Islet precursor cell (in vitro differentiated cells): ENCODE measurements at places on chromosomes 3 and 15.

DNA sequence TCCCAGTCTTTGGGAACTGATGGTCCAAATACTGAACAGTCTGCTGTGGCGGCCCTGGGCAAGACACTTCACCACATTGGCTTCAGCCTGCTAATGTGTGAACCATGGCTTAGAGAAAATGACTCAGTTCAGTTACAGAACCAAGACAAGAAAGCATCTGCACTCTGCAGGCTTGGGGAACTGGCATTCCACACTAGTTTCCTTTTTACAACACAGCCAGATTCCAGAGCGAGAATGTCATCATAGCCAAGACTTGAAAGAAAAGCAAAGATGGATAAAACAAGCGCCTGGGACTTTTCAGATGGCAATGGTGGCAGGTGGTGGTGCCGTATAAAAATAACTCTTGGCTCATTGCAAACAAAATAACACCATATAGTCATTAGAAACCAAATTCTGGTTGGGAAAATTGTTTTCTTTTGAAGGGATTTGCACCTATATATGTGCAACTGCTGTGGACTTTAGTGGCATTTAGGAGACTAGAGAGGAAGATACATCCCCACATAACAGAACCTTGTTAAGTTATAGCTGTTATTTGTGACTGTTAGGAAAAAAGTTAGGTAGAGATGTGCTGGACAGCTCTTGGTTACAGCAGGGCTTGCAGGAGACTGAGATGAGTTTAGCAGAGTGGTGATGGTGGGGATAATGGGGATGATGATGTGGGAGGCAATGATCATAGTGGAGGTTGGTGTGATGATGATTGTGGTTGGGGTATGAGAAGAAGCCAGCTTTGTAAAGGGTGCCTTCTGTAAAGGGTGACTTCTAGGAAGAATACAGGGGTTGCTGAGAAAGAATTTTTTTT lies 273.6 kb downstream of the THRB start:
- DNase-seq: peak; percentile 97

GRCh38 chr3:42151596-42152168 lies 60.5 kb downstream of the TRAK1 start:
- DNase-seq: no peak

- no peak for DNase-seq
Observed at GRCh38 chr3:105885256-105885655, 16.4 kb upstream of the CBLB start.

DNA sequence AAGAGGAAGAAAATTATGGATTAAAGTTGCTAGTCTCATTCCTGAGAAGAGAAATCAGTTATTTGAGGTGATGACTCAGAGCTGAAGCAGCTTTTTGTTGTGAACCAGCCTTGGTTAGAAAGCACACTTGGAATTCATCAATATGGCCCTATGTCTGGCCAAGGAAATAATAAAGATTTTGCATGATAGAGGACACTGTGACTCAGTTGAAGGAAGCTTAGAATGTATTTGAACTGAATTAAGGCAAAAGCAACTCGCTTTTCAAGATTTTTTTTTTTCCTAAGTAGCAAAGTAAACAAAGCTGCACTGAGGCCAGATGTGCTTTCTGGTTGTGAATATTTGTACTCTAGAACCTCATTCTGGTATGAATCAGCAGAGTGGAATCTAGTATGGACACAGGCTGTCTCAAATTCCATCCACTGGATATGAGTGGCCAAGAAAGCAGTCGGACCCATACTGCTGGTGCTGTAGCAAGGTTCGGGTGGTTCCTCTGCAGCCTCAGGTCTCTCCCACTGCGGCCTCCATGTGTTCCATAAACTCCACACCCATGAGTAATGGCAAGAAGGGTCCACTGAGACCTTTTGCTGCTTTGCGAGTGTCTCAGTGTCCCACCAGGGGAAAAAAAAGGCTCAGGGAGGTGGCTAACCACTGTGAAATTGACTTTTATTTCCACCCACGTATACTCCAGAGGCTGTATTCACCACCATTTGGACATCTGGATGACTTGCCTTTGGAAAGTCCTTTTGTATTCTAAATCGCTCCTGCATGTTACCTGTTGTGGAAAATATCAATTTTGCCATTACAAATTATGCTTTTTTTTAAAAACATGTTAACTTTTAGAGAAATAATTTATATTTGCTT lies 53.1 kb downstream of the TGFBR2 start:
- DNase-seq: peak; percentile 83

DNA sequence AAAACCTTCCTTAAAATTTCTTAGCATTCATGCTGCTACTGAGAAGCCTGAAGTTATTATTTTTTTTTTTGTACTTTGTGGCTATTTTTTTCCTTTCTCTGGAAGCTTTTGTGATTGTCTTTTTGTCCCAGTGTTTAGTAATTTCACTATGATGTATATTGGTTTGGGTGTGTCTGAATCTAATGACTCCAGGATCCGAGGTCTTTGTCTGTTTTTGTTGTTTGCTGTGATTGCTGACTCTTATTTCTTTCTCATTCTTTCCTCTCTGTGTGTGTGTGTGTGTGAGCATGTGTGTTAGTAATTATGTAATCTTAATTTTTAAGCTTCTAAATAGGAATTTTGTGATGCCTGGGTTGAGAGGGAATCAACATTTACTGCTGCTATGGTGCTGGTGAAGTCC lies 152.0 kb downstream of the RAP2B start:
- no peak for DNase-seq

GRCh38 chr3:128081846-128082245 lies 29.6 kb downstream of the SEC61A1 start:
- DNase-seq: no peak

DNA sequence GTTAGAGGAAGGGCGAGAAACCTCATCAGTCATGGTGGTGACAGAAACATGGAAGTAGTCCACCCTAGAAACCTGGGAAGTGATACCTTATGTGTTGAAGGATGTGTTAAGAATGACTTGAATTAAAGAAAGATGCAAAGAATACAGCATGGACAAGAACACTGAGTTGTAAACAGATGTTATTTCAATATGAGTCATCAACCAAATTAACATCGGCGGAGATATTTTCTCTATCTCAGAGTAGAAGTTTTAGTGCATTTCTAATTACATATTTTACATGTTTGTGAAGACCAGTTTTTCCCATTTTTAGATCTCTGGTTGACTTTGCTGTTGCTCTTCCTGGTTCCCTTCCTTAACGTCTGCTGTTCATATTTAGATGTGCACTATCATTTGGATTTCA lies 268.8 kb upstream of the TBL1XR1 start:
- DNase-seq: no peak

GRCh38 chr3:13335059-13335458 lies 85.1 kb downstream of the NUP210 start:
- DNase-seq: no peak

GRCh38 chr3:159911664-159912037 lies 77.0 kb upstream of the IL12A start:
- no peak for DNase-seq

- DNase-seq: no peak
Observed at GRCh38 chr15:46525984-46526725, 891.3 kb downstream of the SQOR start.

GRCh38 chr3:107198581-107199181 lies 178.6 kb upstream of the CCDC54 start:
- DNase-seq: no peak

DNA sequence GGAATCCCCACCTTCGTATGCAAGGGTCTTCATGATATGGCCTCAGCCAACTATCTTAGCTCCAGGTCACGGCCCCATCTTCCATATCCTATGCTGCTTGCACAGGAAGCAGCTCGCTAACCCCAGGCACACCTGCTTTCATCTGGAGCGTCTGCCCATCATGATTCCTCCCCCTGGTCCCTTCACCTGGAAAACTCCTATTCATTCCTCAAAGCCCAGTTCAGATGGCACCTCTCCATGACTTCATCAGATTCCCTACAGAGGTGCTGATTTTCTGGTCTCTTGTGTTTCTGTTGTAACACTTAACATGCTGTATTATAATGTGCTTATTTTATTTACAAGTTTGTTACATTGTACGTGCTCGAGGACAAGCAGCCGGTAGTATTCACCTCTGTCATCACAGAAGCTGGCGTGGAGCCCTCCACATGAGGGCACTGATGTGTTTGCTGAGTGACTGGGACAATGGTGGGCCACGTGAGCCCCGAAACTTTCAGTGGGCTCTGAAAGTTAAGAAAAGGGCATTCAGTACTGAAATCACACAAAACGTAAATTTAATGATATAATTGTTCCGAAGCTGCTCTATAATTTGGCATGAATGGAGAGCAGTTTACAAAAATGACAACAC lies 16.2 kb downstream of the MUC20 start:
- DNase-seq: no peak

- DNase-seq: no peak
Observed at GRCh38 chr15:49898097-49898496, 220.9 kb downstream of the ATP8B4 start.

- DNase-seq: no peak
Observed at GRCh38 chr3:193915613-193916012, 220.3 kb upstream of the HES1 start.

DNA sequence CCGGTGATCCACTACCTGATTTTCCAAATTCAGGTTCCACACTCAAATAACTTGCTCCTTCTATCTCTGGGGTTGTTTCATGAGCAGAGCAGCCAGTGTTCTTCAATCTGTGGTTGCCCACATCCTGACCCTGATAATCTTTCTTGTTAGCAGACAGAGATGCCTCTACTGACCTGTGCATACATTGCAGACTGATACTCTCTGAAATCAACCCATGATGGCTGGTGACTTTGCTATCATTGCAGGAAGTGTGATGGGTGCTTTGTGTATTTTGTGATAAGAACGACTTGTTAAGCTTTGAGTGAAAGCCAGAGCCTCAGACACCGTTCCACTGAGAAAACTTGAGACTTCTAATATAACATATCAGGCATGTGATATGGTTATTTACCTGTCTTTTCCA lies 39.9 kb downstream of the GATM start:
- DNase-seq: no peak

- no peak for DNase-seq
Observed at GRCh38 chr3:138850151-138850550, 15.4 kb upstream of the PIK3CB start.

GRCh38 chr15:70752193-70752635 lies 11.1 kb downstream of the UACA start:
- no peak for DNase-seq

- DNase-seq: no peak
Observed at GRCh38 chr3:164174059-164174458, 904.2 kb downstream of the SI start.

DNA sequence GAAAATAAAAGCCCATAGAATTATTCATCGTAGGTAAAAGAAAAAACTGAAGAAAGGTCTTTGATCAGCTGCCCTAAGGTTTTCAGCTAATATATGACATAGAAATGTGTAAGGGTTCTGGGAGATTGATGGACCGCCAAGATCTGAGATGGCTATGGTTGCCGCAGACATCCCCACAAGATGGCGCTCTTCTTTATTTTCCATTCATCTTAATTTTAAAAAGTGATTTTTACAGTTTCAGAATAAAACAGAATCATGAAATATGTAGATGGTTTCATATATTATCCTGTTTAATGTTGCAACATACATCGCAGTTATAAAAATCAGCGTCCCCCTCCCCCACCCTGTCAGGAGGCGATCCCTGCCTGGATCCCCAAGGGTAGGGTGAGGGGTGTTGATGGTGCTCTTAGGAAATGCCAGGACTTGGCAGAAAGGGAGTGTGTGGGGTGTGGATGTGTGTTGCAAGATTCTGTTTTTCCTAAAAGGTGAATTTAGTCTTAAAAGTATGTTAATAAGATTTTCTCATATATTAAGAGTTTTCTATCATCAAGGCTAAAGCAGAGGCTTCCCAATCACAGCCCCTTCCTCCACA lies 68.8 kb downstream of the ANXA2 start:
- DNase-seq: peak; percentile 19

DNA sequence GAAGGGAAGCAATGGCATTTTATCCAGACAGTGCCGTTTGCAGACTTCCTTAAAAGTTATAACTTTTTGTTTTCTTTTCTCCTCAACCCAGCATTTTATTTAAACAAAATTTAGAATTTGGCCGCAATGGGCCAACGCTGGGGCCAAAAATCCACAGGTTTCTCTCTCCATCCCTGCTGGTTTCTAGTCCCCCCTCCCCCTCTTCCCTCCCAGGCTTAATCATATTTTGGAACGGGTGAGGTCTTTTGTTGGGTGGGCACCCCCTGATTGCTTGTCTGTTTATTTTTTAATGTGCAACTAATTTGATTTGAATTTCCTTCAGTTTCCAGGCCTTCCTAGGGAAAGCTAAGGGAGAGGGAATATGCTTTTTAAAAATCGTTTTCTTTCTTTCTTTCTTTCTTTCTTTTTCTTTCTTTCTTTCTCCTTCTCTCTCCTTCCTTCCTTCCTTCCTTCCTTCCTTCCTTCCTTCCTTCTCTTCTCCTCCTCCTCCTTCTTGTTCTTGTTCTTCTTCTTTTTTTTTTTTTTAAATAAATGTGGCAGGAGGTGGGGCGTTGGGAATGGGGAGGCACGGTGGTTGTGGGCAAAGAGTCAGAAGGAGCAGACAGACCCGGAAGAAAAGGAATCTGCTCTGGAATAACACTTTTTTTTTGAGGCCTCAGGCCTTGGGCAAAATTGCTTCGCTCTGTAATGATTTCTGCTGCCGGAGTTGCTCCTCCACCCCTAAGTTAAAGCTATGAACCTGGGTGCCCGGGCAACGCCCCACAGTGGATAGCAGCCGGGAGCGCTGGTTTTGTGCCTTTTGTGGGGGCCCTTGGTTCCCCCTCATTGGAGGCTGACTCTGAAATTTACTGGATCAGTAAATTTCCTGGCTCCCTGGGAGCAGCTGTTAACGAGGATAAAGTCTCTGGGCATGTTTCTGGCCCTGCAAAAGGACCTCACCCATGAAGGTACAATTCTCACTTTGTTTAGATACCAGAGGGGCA lies 1.9 kb downstream of the FNDC3B start:
- DNase-seq: peak; percentile 65

GRCh38 chr15:81302701-81303109 lies 21.2 kb downstream of the STARD5 start:
- no peak for DNase-seq

DNA sequence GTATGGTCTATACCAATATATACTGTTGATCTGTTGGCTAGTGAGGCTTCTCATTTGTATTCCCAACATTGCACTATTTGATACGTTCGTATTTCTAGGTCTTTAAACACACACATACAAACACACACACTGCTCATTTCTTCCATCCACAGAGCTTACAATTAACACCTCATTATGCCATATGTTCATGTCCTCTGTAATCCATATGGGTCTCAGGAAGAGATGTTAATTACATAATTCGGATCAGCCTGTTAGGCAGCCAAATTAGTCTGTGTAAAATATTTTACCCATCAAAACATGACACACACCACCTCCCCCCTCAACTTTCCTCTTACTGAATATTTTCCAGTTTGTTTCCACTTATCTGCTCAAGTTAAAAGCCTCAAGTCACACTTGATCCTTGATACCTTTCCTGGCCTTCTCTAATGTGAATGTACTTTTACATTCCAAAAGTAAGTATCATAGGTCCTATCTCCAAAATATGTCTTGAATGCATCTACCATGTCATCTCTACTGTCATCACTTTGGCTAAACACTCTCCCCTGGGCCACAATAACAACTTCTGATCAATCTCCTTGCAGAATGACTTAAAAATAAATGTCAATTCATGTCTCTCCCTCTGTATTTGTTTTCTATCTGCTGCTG lies 28.2 kb downstream of the EOGT start:
- no peak for DNase-seq

- DNase-seq: peak; percentile 58
Observed at GRCh38 chr15:67548862-67549651, 6.6 kb downstream of the MAP2K5 start.
